ENCODE measurements at places on chromosomes 5 and 9. TPM values are rescaled to one million over a fixed set of nuclear protein-coding genes. Genes with fewer than 3 reads are reported as not detected.

GRCh38 chr9:109893241-109893640, 113.2 kb downstream of the PALM2AKAP2 start:
- no peak for DNase-seq

GRCh38 chr5:14326035-14326903, 183.1 kb downstream of the TRIO start:
- no peak for DNase-seq

GRCh38 chr5:106545325-106545724, 1125.4 kb downstream of the EFNA5 start:
- no peak for DNase-seq

DNA sequence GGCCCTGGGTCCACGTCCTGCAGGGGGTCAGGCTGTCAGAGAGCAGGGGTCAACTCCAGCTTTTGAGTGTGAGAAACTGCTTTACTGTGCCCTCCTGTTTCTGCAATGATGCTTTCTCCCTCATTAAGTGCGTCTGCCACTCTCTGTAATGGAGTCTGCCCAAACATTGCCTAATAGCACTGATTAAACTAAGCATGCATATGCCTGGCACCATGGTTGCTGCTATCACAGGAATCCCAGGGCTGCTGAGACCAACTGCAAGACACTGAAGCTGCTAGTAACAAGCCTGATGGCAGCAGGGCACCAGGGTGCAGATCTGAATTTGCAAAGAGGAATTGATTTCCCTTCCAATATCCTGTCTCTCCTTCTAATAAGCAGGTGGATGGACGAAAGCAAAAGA, 125.3 kb downstream of the SLC24A2 start:
- no peak for DNase-seq

- DNase-seq: peak; percentile 75
Measured at GRCh38 chr5:147169399-147169798, 65.4 kb upstream of the STK32A start.

GRCh38 chr5:97832645-97833296, 649.7 kb upstream of the RIOK2 start:
- no peak for DNase-seq

- DNase-seq: peak; percentile 57
Measured at GRCh38 chr5:130549884-130550561, 615.0 kb downstream of the HINT1 start.

- DNase-seq: no peak
Measured at GRCh38 chr9:131892162-131892707, 152.4 kb upstream of the RAPGEF1 start.

GRCh38 chr9:13508086-13508485, 228.6 kb upstream of the MPDZ start:
- no peak for DNase-seq

GRCh38 chr9:106878934-106879333, 16.0 kb downstream of the ZNF462 start:
- DNase-seq: peak; percentile 70

GRCh38 chr9:104774831-104775573, 11.1 kb downstream of the NIPSNAP3B start:
- no peak for DNase-seq

DNA sequence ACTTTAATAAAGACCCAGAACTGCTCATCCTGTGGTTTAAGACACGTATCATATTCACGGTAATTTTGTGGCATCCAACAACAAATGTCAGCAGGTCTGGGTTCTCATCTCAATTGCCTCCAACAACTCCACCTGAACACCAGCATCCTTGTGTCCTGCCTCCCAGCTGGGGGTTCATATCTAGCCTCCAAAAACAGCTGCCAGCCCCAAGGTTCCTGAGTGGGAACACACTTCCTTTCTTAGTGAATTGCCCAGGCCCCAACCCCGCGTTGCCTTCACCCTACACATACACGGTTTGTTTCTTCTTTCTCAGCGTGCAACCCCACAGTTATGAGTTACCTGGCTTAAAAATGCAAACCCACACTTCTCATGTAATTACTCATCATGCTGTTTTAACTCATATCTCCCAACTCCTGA, 77.9 kb downstream of the SEMA4D start:
- no peak for DNase-seq

GRCh38 chr5:112532654-112533360, 113.7 kb upstream of the EPB41L4A start:
- DNase-seq: no peak

- no peak for DNase-seq
Measured at GRCh38 chr5:88093765-88094164, 174.9 kb downstream of the TMEM161B start.

DNA sequence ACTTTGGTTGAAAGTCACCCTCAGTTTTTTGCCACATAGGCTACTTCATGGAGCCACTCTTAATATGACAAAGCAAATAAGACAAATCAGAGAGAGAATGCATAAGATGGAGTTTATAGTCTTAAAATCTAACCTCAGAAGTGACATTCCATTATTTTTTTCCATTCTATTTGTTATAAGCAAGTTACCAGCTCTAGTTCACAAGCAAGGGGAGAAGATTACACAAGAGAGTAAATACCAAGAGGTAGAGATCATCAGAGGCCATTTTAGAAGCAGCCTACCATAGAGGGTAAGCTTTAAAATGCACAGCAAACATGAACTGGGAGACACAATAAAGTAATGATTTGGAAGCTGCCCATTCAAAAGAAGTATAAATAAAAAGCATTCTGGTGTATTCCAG, 651.3 kb upstream of the MEF2C start:
- no peak for DNase-seq

DNA sequence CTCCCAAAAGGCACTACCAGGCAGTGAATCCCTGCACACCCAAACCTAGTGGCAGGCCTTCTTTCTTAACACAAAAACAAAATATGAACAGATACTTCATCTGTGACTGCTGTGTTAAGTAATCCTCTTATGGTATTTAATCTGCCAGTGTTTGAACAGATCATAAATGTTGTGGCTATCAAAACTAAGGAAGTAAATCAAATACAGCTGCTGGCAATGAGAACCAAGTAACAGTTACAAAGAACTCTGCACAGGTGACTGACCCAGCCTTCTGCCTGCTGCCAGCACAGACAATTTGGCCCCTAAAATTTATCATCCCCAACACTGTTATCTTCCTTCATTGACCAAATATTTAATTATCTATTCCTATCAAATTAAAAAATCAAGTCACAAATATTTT, 78.0 kb downstream of the GNAQ start:
- no peak for DNase-seq

GRCh38 chr9:89988458-89988857, 383.6 kb downstream of the GADD45G start:
- no peak for DNase-seq

DNA sequence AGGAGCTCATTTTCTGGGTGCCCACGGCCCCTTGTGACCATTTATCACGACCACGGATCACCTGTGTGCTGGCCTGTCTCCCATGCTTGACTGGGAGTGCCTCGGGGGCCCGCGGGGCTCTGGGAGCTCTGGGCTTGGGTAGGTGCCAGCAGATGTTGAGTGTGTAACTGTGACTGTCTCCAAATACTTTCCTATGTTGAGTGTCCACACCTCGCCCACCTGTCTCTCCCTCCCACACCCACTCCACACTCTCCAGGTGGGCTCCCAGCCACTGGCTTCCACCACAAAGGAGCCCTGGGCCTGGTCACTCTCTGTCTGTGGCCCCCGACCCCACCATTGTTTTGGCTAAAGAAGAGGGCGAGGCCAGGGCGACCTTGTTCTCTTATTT, 196.4 kb downstream of the CDK5RAP2 start:
- DNase-seq: no peak

DNA sequence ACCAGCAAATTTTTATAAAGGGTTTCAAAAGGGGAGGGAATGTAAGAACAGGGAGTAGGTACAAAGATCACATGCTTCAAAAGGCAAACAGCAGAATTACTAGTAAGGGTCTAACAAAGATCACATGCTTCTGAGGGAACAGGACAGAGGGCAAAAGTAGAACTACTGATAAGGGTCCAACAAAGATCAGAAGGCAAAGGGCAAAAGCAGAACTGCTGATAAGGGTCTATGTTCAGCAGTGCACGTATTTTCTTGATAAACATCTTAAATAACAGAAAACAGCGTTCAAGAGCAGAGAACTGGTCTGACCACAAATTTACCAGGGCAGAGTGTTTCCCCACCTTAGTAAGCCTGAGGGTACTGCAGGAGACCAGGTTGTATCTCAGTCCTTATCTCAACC, 469.5 kb upstream of the PIK3R1 start:
- DNase-seq: no peak

GRCh38 chr9:107484117-107484723, 5.3 kb downstream of the KLF4 start:
- DNase-seq: no peak

DNA sequence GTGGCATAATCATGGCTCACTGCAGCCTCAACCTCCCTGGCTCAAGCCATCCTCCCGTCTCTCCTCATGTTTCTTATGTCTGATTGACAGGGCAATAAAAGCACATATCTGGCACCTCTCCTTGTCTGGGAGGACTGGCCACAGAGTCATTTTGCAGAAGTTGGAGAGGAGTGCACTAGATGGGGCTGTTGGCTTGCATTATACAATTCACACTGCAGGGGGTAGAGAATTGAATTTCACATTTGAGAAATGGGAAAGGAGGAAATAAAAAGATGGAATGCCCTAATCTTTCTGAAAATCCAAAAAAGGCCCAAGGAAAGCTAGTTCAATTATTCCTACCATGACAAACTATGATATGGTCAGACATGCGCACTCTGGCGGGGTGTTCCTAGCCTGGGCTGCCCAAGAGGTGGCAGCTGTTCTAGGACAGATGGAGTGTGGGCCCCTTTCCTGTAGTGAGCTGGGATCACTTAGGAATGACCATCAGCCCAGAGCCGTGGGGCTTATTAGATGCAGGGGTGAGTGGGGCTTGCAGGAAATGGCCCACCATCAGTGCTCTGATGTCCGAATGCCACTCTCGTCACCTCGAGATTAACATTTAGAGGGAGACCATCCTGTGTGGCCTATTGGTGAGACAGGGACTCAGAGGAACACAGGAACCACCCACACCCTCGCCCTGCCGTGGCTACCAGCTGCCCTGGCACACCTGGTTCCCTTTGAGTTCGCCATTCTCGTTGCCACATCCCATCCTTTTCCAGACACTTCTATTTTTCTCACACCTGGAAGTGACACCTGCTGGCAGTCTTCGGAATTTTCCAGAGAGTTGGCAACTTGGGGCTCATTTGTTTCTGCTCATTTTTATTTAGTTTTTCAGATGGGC, 21.8 kb upstream of the ANKRD18A start:
- no peak for DNase-seq

DNA sequence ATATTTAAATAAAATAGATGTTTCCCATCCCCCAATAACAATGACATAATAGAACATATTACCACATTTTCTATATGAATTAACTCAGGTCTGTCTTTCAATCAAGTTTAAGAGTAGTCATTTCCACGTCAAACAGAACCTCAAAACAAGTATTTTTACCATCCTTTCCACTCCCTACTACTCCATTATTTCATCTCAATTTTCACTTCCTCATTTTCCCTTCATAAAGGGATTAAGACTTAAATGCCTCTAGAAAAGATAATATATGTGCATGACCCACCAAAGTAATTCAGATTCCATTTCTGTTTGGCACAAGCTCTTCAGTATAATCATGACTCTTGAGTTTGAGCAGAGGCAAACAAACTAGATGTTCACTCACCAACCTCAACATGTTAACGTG, 40.4 kb downstream of the ELOVL7 start:
- no peak for DNase-seq

GRCh38 chr5:132637241-132637640, 20.7 kb upstream of the IL13 start:
- no peak for DNase-seq

GRCh38 chr9:35813434-35814105, 1.3 kb downstream of the HINT2 start:
- no peak for DNase-seq

DNA sequence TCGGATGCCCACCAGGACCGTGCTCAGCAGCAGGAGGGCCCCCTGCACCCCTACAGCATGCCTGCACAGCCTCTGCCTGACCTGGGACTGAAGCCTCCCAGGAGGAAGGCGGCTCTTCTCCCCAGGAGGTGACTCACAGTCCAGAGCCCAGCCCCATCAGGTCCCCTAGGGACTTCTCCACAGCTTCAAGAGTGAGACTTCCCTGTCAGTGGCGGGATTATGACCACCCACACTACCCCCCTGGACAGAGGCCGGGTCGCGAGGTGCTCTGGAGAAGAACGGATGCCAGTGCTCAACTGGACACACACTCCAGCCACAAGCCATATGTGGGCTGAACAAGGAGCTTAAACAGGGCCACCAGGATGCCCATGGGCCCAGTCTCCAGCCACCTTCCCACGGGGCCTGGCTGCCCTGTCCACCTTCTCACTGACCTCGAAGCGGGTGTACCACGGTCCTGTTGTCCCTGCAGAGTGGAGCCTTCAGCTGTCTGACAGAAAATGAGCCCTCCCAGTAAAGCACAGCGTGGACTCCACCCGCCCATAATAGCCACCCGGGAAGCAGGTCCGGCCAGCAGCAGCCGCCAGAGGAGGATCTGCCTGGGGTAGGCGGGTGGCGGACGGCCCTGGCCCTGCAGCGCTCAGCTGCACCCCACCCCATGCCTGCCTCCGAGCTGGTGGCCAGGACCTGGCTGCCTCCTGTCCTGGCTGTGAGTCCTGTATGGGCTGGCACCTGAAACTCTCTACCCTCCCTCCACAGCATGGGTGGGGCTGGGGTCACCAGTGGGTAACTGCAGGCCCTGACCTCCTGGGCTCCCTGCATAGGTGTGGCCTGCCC, 54.7 kb downstream of the SEMA4D start:
- no peak for DNase-seq

GRCh38 chr5:961002-961710, 47.4 kb upstream of the NKD2 start:
- DNase-seq: no peak

GRCh38 chr9:105416840-105417239, 31.0 kb upstream of the FSD1L start:
- no peak for DNase-seq

- DNase-seq: no peak
Measured at GRCh38 chr5:163612358-163613149, 107.1 kb downstream of the MAT2B start.

DNA sequence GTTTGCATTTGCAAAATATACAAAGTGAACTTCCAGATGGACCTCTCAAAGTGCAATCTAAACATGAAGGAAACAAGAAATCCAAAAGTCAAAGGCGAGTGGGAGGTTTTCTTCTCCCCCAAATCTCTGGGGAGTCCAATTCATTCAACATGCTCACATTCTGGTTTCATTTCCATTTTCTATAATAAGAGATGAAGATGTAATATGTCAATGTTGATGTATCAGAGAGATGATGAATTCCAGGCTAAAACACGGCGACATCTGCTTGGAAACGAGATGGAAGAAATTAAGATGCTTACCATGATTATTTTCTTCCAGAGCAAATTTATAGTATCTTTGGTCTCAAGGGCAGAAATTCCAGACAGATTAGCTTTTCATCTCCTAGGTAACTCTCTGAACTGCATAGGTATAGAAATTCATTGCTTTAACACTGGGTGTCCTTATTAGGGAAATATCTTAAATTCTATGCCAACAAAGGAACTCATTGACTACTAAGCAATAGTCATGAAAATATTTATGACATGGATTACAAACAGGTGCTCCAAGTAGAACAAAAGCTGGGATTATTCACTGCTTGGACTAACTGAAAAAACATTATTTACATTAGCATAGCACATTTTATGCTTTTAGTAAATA, 287.9 kb downstream of the SEC61B start:
- no peak for DNase-seq

The RASGRF2 gene
- 5.4 TPM for total RNA-seq

The SHOC1 gene
- total RNA-seq: not detected

The ANKRD18B gene
- total RNA-seq: 3.8 TPM

The PHYHD1 gene
- 17.8 TPM for total RNA-seq

The CTXN3 gene
- not detected for total RNA-seq

The ENTPD2 gene
- total RNA-seq: 0.21 TPM

The PAEP gene
- total RNA-seq: 0.21 TPM

The DCP2 gene
- 33.4 TPM for total RNA-seq

The WWC1 gene
- total RNA-seq: 121 TPM

The GABRA6 gene
- total RNA-seq: not detected
